Karpas-422 (cell line): ENCODE measurements at places on chromosomes 5 and 9. TPM values are rescaled to one million over a fixed set of nuclear protein-coding genes. Genes with fewer than 3 reads are reported as not detected.

The ENTPD2 gene
- total RNA-seq = not detected in 2 replicates

The PCDHB1 gene
- not detected in 2 replicates for total RNA-seq

The PRRX2 gene
- total RNA-seq = not detected in 2 replicates

DNA sequence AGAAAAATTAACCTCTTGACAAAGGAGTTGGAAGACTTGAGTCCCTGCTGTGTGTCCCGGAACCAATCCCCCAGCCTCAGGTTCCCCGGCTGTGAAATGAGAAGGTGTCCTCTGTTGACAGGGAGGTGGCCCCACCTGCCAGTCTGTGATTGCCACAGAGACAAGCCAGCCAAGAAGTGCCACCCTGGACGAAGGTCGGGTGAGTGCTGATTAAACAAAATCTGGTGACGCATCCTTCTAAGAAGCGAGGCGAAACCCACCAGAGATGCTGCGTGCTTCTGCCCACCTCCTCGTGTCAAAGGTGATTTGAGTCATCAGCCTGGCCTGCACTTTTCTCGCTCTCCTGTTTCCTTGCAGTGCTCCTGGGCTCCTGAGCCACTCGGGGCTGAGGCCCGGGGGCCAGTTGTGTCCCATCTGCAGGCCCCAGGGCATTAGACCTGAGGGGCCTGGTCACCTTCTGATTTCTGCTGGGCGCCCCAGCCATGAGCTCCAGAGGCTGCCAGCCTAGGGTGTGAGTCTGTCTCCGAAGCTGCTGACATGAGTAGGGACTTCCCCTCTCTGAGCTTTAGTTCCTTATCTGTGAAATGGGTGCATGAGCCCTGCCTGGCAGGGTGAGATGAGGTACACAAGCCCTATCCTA lies 28.7 kb downstream of the NEK6 start:
- no peak for DNase-seq
